ENCODE measurements at places on chromosomes 2 and 18.
A peak's percentile ranks its signal among the peaks of the same experiment; 100 is the strongest.

GRCh38 chr2:28582595-28582994 is 86.7 kb downstream of the PLB1 start:
- ATAC-seq: no peak

- no peak for ATAC-seq
These were observed 89.8 kb upstream of the TGIF1 start for GRCh38 chr18:3360211-3360610.

- no peak for ATAC-seq
These were observed 186.8 kb upstream of the CTAGE1 start for GRCh38 chr18:22604390-22604985.

GRCh38 chr2:71932780-71933466 is 214.7 kb downstream of the CYP26B1 start:
- no peak for ATAC-seq

GRCh38 chr18:62512996-62513395 is 9.8 kb upstream of the ZCCHC2 start:
- ATAC-seq: no peak

GRCh38 chr2:8620611-8621382 is 61.1 kb upstream of the ID2 start:
- ATAC-seq: no peak

GRCh38 chr2:167293172-167293781 is 405.0 kb downstream of the XIRP2 start:
- ATAC-seq: peak; percentile 50

DNA sequence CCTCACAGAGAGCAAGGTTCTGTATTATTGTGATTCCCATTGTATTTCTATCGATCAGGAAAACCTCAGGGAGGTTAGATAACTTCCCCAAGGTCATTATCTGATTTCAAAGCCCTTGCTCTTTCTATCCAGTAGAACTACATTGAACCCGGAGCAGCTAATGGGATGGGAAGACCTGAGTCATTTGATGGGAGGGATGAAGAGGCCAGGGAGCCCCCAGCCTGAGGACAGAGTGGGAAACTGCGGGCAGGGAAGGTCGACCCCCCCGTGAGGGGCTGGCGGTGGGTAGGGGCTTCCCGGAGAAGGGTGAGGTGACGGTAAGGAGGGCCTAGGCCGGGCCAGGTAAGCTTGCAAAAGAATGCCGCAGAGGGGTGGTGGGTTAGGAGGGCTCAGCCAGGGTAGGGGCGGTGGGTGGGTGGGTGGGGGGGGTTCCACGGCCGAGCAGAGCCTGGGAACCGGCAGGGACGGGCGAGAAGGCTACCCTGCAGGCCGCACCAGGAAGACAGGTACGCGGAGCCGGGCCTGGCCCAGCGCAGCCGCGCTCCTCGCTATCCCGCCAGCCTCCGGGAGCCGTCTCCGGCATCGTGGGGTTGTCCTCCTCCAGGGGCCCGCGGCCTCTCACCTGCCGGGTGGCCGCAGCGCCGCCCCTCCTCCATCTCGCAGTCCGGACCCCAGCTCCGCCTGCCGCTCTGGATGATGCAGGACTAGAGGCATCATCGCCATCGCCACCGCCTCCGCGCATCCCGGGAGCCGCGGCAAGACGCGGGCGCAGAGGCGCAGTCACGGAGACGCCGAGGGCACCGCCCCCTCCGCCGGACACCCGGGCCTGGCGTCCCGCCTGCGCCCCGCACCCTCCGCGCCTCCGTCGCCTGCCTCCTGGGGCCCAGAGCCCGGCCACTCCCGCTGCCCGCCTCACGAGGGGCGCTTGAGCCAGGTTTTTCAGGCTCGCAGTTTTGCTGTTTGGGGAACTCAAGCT is at the start of gene GPR75:
TSS of gene GPR75 (minus strand) at position 762 of the 976 bp plus-strand sequence. CDS start 5,211 bp downstream, outside the sequence.
- ATAC-seq: no peak

- ATAC-seq: no peak
These were observed 1292.2 kb upstream of the ZEB2 start for GRCh38 chr2:145812165-145812554.

DNA sequence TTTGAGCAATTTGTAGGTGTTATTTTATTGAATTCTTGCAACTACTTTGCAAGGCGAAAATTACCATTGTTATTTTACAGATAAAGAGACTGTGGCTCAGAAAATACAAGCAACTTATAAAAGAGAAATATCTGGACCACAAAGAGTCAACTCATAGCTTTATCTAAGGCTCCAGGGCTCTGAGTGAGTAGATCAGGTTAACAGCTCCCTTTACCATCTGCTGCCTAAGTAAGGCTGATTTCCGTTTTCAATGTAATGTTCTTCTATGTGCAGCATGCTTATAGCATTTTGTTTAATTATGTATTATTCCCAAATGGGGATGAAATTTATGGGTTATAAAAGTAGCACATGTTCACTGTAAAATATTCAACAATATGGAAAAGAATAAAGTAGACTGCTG is 299.1 kb upstream of the TNP1 start:
- ATAC-seq: no peak

DNA sequence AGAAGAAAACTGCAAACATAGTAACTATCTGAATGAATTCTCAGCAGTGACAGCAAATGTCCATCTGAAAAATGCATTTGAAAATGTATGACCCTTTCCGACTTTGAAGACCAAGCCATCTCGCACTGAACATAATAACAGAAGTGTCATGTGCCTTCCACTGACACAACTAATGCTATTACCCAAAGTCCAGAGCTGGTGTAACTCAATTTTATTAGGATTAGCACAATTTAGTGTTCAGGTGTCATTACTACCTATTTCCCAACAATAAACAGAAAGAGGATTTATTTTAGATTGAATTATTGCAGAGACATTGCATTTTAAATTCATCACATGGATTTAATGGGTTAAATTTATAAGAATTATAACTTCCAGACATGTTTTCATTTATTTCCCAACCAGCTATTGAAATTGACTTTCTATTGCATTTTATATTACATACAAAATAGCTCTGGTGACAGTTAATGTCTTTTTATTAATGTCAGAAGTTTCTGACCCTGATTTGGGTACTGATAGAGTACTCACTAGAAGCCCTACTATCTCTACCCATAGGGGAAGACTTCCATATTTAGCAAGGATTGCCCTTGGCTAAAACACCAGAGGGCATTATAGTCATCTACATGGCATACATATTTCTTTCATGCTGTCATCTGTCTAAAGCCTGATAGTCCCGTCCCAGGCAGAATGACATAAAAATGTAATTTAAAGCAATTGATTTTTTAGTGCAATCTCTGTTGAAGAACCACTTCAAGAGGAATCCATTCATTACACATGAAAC is 7.0 kb upstream of the STK39 start:
- peak; percentile 95 for ATAC-seq

GRCh38 chr2:180706694-180707093 is 273.7 kb upstream of the UBE2E3 start:
- no peak for ATAC-seq

GRCh38 chr18:79544386-79544963 is 135.1 kb upstream of the CTDP1 start:
- ATAC-seq: no peak

GRCh38 chr2:62447411-62447810 is 58.6 kb downstream of the TMEM17 start:
- ATAC-seq: no peak

- peak; percentile 70 for ATAC-seq
These were observed 562 bp downstream of the TWSG1 start for GRCh38 chr18:9334973-9335696.

DNA sequence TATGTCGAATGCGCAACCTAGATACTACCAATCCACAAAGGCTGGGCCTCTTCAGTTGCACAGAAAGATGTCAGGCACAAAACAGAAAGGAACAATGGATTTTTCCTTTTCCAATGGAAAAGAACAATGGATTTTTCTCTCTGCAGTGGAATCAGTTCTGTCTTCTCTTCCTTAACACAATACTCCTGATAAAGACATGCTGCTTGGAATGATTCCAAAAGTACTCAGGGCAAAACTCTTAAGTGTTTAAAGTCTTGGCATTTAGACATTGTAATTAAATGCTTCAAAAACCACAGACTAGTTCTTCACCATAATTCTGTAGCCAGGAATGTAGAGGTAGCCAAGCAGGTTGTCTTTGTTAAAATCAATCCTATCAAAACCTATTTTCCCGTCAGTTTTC is 46.7 kb upstream of the FLACC1 start:
- peak; percentile 70 for ATAC-seq

DNA sequence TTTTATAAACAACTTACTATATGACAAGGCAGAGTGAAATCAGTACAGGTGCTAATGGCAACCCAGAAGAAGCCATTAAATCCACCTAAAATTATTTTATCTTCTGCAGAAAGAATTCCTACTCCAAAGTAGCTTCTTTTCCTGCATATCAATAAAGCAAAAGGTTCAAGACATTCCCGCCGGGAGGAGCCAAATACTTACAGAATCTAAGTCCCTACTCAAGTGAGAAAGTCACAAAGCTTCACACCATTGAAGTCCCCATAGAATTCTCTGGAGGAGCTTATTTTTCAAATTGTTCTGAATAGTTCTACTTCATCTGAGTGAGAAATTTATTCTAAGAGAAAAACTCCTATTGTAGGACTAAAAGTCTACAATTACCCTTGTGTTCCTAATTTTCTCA is 233.7 kb upstream of the HNRNPA3 start:
- no peak for ATAC-seq

DNA sequence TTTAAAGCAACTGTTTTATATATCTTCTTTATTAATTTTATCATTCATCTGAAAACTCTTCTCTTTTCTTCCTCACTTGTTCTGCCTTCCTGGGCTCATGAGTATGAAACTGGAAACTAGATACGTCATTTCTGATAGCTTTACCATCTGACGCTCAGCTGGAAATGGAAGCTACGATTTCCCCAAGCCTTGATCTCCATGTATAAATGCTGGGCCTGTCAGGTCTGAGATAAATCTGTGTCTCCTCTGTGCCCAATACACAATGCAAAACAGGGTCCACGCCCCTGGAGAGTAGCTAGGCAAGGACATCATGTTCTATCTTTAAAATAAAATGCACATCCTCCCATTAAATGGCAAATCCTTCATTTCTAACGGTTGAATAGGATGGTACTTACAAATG is 238.4 kb downstream of the AFF3 start:
- no peak for ATAC-seq

GRCh38 chr2:2260696-2261268 is 70.3 kb downstream of the MYT1L start:
- no peak for ATAC-seq

DNA sequence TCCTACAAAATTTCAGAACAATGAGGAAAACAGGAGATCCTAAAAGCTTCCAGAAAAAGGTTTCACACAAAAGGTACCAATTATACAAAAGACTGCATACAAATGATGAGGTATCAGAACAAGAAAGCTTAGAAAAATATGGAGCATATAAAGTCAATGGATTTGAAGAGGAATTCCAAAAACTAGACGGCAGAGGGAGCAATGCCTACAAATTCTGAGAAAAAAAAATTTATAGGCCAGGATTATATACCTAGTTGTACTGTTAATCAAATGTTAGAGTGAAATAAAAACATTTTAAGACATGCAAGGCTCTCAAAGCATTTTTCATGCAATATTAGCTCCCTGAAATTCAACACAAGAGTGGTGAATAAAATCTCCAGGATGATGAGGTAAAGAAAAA is 106.2 kb downstream of the ZRANB3 start:
- no peak for ATAC-seq

- ATAC-seq: no peak
These were observed 71.7 kb upstream of the MYO3B start for GRCh38 chr2:170106102-170106840.

DNA sequence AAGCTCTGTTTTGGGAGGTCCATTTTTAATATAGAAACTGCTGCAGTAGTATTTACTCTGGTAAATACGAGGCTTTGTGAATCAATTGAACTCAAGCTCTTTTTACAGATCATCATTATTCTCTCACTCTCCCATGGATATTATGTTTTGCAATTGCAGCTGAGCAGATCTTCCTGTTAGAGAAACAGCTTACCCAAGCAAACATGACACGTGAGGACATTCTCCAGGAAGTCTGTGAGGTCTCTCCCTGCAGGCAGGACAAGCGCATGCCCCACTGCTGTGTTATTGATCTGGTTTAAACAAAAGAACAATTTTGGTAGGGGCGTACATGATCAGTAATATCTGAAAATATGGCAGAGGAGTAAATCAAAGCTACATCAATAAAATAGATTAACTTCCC is 72.1 kb downstream of the COL6A3 start:
- no peak for ATAC-seq

All from SK-N-SH treated with all-trans-retinoic acid at 6 μM for 48 hours (cell line).